ENCODE measurements at places on chromosomes 6 and 20.

DNA sequence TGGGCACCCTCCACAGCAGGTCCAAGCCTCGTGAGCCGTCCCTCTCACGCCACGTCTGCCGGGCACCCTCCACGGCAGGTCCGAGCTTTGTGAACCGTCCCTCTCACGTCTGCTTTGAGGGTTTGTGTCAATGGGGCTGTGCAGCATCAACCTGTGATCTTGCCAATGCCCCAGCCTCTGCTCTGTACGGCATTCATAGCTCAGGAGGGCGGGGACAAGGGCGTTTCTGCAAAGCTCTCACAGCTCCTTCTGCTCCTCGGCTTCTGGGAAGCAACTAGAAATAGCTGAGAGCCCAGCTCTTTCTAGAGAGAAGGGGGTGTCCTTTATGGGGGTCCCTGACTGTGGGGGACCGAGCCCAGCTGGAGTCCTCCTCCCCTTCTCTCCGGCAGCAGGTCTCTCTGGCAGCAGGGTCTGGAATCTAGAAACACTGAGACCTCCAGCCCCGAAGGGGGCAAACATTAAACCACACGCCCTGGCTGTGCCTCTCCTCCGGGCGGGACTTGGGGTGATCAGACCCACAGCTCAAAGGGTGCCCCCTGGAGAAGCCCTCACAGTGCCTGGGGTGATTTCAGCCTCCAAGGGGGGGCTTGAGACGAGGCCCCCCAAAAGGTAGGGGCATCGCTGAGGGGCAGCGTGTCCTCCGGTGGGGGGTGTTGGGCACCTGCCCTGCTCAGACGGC, 41.2 kb upstream of the CHRNA4 start:
- DNase-seq: no peak

DNA sequence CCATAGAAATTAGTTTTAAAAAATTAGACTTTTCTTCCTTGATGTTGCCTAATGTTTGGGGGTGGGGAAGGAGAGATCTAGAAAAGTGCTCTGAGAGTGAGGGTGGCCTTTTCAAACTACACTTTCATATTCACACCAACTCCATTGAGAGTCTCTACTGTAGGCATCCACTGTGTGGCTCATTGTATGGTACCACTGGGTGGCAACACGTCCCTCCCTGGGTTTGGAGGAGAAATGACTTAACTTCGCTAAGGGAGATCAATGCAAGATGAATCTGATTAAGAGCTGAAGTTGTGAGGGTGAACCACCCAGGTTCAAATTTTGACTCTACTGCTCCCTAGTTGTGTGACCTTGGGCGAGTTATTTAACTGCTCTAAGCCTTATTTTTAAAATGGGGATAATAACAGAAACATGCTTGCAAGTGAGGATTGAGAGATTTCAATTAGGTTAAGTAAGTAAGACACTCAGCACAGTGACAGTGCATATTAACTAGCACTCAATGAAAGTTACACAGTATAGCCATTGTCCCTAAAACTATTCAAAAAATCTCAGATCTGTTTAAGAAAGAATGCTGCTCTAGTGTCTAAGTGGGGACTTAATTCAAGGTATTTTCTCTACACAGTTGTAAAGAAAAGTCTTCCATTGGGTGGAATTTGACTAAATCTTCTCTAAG, 193.5 kb upstream of the CNR1 start:
- DNase-seq: no peak

DNA sequence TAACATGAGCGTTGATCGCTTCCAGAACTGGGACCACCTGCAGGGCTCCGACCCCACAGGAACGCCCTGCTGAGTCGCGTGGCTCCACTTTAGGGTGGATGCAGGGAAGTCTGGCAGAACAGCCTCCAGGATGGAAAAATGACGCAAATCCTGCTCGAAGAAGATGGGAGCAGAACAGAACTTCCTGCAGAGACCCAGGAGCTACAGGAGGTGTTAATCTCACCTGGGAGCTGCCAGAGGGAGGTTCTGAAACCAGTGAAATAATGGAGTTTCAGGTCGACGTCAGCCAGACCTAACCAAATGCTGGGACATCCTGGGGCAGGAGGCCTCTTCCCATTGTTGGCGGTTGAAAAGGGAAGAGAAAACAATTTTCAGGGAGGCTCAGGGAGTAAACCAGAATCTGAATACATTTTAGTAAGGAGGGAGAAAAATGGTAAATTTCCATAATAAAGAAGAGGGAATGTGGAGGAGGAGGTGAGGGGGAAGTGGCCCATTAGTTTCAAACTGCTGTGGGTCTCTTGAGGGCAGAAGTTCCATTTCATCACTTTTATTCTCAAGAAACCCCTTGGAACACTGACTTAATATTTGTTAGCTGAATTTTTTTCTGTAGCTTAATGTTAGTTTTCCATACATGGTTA, 558.4 kb upstream of the CDH4 start:
- no peak for DNase-seq

- DNase-seq: no peak
Measured at GRCh38 chr6:41584668-41585205, 38.6 kb downstream of the FOXP4 start.

GRCh38 chr6:163780994-163781393, 366.5 kb downstream of the QKI start:
- DNase-seq: no peak

GRCh38 chr6:145489583-145489982, 245.7 kb downstream of the EPM2A start:
- DNase-seq: no peak

- DNase-seq: no peak
Measured at GRCh38 chr20:34549291-34549928, 9.1 kb upstream of the MAP1LC3A start.

DNA sequence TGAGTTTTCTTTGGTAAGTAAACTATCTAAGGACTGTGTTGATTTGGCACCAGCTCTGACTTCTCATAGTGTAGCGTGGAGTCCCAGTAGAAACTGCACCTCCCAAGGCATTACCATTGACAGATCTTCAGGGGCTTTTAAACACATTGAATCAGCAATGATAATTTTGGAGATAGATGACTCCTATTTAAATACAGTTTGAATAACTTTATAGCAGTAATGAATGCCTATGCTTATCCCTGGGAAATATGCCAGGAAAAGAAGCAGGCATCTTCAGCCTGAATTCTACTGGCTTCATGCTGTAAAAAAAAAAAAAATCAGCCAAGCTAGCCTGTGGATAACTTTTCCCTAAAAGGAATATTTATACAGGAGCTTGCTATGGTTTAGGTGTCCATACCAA, 895.9 kb downstream of the EYS start:
- DNase-seq: no peak

GRCh38 chr20:14127514-14128223, 132.4 kb downstream of the MACROD2 start:
- no peak for DNase-seq

DNA sequence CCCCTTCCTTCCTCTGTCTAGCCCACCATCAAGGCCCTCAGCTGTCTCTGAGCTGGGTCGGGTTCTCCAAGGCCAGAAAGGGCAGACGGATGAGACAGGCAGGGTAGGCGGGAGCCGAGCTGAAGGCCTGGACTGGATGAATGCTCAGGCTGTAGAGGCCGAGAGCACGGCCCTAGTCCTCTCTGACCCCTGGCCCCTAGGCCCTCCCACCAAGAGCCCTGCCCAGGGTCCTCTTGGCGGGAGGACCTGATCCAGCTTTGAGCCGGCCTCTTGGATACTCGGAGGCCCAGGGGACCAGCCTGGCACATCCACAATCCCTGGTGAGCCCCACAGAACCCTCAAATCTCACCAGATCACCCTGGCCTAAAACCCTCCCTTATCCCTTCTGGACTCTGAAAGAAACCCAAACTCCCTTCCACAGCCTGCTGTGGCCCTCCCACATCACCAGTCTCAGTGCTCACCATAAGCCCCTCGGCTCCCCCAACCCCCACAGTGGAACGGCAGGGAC, 8.2 kb downstream of the ADISSP start:
- no peak for DNase-seq

GRCh38 chr20:62155428-62156253, 12.1 kb downstream of the SS18L1 start:
- no peak for DNase-seq

DNA sequence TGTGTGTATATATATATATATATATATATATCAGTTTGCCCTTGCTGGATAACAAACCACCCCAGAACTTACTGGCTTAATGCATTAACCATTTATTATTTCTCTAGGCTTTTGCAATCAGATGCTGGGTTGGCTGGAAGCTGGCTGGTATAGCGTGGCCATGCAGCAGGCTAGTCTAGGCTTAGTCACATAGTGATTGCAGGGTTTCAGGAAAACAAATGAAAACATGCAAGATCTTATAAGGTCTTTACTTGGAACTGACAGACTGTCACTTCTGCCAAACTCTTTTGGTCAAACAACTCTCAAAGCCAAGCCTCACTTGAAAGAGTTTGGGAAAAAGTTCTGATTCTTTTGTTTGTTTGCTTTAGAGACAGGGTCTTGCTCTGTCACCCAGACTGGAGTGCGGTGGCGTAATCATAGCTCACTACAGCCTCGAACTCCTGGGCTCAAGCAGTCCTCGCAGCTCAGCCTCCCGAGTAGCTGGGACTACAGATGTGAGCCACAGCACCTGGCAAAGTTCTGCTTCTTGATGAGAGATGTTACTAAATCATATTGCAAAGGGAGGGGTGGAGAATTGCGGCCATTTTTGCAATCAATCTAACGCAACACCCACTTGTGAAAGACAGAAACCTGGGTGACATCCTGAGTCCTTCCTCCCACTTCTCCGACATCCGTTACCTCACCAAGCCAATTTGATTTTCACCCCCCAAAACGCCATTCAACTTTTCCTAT, 74.6 kb upstream of the RNF24 start:
- DNase-seq: no peak

- DNase-seq: no peak
Measured at GRCh38 chr20:5862703-5863039, 87.7 kb downstream of the TRMT6 start.

DNA sequence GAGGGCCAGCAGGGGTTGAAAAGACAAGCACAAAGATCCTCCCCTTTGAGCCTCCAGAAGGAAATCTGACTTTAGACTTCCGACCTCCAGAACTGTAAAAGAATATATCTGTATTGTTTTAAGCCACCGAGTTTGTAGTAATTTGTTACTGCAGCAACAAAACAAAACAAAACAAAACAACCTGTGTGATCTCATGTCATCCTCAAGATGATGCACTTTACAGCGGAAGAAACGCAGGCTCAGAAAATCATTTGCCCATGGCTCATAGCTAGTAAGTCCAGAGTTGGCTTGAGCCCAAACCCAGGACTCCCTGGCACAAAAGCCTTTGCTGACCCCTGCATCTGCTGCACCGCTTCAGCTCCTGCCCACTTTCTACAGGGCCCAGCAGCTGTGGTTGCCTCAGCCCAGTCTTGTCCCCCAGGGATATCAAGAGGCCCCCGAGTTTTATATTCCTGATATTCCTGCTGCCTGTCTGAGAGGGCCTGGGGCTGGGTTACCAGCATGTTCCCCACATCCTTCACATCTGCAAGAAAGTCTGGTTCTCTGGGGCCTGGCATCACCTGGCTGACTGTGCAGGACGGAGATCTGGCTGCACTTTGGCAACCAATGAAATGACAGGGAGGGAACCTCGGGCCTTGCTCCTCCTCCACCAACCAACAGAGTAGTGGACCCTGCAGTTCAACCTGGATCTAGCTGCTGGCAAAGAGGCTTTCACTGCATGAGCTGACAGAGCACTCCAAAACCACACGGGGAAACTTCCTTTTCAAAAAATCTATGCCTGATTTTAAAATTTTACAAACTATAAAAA, 56.9 kb downstream of the JPH2 start:
- no peak for DNase-seq

GRCh38 chr6:118965371-118965770, 30.4 kb upstream of the MCM9 start:
- no peak for DNase-seq

GRCh38 chr6:116667623-116668022, 943 bp downstream of the ZUP1 start:
- no peak for DNase-seq

DNA sequence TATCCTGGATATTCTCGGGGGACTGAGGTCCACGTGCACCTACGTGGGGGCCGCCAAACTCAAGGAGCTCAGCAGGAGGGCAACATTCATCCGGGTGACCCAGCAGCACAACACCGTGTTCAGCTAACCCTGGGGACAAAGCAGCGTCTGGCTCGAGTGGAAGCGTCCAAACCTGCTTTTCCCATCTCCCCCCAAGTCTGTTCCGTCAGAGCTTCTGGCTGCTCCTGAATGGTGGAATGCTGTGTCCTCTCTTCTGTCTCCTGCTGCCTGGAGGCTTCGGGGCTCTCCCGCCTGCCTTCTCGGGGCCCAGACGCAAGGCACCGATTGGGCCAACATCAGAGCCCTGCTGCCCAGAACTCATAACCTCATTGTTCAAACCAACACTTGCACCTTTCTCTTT, 56.7 kb downstream of the GMPR start:
- no peak for DNase-seq

GRCh38 chr6:40506954-40507353, 80.2 kb downstream of the LRFN2 start:
- no peak for DNase-seq

DNA sequence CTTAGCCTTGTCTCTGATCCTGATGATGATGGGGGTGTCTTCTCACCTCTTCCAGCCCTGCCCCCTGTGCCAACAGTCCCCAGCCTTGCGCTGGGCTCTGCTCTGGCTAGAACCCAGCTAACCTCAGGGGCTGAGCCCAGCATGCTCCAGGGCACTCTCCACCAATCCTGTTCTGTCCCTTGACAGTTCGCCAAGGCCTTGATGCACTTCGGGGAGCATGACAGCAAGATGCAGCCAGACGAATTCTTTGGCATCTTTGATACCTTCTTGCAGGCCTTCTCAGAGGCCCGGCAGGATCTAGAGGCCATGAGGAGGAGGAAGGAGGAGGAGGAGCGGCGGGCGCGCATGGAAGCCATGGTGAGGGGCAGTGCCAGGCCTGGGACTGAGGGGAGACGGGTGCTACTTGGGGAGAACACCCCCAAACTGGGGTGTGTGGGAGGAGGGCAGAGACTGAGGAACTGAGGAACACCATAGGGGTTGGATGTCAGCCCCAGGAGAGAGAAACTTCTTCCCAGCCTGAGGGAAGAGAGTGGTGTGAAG, 33.1 kb downstream of the MOCS1 start:
- no peak for DNase-seq

GRCh38 chr6:10170816-10171215, 244.1 kb downstream of the TFAP2A start:
- DNase-seq: no peak

DNA sequence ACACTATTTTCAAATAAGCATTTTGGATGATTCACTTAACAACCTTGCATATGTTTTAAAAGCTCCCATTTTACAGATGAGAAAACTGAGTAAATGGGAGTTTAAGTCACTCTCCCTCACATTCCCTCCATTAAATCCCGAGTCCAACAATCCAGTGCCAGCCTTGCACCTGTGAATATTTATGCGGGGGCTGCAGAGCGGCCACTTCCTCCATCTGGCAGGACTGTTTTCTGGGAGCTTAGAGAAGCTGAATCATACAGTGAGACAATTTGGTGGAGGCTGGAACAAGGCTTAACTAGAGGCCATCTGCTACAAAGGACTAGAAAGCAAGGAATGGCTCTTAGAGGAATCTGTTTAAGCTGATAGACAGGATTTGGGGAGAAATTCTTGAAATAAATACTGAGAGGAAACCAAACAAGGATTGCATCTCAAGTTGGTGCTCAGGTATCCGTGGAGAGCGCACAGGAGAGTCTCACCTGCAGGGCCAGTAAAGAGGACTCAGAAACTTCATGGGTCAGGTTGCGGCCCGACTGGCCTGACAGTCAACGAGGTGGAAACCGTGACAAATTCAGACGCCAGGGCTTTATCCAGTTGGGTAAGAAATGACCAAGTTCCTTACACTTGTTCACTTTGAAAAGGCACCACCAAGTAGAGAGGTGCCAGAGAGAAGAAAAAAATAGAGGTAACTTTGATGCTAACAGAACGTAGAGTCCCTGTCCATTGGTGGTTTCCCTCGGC, 478.5 kb downstream of the QKI start:
- DNase-seq: no peak

Data from effector memory CD8-positive, alpha-beta T cell (primary cell).